ENCODE measurements at places on chromosomes 5 and 9.

DNA sequence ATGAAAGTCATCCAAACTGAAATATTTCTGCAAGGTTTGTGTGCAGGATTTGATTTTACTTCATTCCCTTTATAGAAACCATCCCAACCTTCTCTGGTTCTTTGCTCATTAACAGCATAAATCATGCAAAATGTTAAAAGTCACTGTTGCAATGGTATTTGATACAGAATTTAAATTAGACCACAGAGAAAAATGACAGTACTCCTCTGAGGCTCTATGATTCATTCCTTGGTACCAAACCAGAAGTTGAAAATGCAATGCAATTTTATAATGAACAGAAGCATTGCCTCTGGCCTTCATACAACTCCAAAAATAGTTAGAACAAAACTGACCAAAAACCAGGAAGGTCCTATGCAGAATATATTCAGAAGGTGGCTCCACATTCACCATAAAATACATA, 607.1 kb downstream of the TLE1 start:
- no peak for DNase-seq

GRCh38 chr9:29637471-29638237, 2064.4 kb upstream of the C9orf72 start:
- DNase-seq: no peak

- DNase-seq: no peak
These were observed 1220.0 kb downstream of the PTPRD start for GRCh38 chr9:9392755-9393154.

DNA sequence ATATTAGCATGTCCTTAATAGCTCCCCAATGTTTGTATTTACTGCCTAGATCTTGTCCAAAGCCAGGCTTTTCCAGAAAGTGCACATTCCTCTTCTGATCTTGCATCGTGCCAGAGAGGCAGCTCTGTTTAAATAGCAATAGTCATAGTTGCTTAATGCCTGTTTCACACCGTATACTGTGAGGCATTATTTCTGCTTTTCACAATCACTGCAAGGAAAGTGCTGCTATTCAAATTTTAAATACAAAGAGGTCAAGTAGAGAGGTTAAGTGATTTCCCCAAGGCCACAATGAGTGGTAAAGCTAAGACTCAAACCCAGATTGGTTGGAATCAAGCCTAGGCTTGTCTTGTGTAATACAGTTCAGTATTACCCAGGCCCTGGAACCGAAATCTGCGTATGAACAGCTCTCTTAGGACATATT, 153.6 kb downstream of the SNX18 start:
- no peak for DNase-seq

GRCh38 chr5:90307782-90308181, 101.8 kb downstream of the CETN3 start:
- no peak for DNase-seq

DNA sequence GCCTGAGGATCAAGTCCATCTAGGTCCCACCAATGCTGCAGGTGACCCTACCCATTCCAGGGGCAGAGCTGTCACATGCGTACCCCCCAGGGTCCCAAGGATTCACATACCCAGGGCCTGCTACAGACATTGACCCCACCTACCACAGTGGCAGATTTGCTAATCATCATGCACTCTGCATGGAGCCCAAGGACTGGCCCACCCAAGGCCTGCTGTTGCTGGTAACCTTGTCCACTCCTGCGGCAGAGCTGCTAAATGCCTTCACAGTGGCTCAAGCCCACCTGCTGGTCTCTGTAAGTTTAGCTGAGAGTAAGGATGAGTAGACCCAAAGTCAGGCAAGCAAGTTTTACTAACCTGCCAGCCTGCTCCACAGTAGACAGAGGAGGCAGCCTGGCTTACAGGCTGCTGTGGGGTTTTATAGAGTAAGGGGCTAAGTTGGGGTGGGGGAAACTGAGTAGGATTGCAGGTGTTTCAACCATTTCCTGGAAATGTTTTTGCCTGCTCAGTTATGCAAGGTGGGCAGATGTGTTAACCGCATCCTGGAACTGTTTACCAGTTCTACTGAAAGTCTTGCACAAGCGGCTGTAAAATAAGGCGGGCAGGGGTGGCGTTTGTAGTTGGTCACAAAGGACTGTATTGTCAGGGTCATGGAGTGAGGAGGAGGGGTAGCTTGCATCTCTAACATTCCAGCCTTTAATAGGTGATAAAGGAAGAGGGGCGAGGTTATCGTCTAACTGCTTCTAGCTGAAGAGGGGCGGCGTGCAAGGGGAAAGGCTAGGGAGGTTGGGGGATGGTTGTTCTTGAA, 2163.5 kb upstream of the WWC1 start:
- DNase-seq: no peak

GRCh38 chr5:14054965-14055963, 87.9 kb upstream of the TRIO start:
- DNase-seq: no peak

DNA sequence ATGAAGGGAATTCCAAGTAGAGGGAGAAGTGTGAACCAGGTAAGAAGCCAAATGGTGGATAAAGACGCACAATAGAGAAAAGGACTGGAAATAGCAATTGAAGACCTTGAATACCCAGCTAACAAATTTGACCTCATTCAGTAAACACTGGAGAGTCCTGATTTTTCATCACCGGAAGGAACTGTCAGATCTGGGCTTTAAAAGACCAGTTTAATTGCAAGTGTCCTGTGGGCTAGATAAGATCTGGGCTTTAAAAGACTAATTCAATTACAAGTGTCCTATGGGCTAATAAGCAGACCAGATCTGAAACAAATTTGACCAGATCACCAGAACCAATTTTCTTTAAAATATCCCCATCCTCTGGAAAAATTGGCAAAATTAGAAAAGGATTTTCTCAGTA, 380.0 kb downstream of the ACTL7B start:
- DNase-seq: no peak

- no peak for DNase-seq
These were observed 28.6 kb upstream of the CDKN2AIPNL start for GRCh38 chr5:134440201-134440755.

DNA sequence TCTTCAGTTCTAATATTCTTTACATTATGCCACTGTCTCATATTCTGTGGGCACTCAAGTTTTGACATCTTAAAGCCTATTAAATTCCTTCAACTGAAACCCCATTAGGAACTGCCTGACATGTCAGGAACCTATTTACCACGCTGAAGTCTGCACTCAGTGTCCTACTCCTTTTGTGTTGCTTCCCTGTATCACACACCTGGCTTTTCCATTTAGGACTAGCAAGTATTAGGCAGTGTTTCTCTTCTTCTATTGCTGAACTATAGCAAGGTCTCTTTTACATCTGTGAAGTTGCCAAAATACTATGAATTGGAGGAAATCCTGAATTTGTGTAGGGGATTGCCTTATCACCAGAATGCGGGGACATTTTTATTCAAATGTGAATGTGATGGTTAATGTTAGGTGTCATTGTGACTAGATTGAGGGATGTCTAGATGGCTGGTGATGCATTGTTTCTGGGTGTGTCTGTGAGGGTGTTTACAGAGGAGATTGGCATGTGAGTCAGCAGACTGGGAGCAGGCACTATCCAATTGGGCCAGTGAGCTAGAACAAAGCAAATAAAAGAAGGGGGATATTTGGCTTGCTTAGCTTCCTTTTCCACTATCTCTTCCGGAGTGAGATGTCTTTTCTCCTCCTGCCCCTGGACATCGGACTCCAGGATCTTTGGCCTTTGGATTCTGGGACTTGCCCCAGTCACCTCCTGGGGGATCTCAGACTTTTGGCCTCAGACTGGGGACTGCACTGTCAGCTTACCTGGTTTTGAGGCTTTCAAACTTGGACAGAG, 21.2 kb upstream of the VCAN start:
- no peak for DNase-seq

GRCh38 chr5:138370537-138370936, 18.1 kb downstream of the KDM3B start:
- DNase-seq: no peak

GRCh38 chr9:4709380-4709779, 30.0 kb downstream of the CDC37L1 start:
- DNase-seq: no peak

GRCh38 chr5:33330426-33330825, 110.3 kb upstream of the TARS1 start:
- no peak for DNase-seq

- no peak for DNase-seq
These were observed 211.6 kb downstream of the DTWD2 start for GRCh38 chr5:118776755-118777154.

- no peak for DNase-seq
These were observed 1241.3 kb downstream of the MAT2B start for GRCh38 chr5:164746723-164747122.

GRCh38 chr9:82404196-82404870, 415.8 kb downstream of the SPATA31D1 start:
- DNase-seq: no peak

DNA sequence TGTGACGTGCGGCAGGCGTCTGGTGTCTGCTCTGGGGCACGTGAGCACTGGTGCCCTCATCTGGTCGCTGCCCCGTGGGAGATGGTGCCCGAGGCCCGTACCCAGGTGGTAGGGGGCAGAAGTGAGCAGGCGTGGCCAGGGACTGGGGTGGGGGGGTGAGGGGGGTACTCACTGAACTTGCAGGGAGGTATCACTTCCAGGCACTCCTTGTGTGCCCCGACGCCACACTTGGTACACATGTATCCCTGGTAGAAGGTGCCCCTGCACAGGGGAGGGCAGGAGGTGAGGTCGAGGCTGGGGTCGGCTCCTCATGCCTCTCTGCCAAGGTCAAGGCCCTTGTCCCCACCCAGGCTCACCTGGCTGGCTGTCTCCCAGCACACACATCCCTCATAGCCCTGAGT, 45.2 kb upstream of the SARDH start:
- DNase-seq: no peak

DNA sequence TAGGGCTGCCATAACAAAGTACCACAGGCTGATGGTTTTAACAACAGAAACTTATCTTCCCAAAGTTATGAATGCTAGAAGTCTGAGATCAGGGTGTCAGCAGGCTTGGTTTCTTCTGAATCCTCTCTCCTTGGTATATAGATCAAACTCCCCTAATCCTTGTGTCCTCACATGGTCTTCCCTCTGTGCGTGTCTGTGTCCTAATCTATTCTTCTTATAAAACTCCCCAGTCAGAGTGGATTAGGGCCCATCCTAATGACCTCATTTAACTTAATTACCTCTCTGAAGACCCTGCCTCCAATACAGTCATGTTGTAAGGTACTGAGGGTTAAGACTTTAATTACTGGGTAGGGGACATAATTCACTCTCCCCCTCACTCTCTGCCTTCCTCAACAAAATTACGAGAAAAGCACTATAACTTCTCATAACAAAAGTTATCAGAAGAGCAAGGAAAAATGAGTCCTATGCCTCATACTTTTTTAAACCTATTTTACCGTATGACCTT, 68.6 kb downstream of the DPYSL3 start:
- DNase-seq: no peak

DNA sequence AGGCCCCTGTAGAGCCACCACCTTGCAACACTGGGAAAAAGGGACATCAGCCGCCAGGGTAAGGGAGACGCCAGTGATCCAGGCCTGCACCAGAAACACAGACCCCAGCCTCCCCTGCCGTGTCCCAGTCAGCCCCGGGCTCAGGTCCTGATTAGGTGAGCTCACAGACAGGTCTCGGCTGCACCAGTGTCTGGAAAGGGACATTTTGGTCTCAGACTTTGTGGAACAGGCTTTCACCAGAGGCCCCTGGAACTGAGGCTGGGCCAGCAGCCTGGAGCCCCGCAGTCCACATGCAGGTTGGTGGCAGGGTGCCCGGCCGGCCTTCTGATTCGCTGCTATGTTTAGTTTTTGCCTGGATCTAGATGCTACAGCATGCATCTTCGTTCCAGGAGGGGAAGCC, 369.0 kb upstream of the IRX4 start:
- no peak for DNase-seq

DNA sequence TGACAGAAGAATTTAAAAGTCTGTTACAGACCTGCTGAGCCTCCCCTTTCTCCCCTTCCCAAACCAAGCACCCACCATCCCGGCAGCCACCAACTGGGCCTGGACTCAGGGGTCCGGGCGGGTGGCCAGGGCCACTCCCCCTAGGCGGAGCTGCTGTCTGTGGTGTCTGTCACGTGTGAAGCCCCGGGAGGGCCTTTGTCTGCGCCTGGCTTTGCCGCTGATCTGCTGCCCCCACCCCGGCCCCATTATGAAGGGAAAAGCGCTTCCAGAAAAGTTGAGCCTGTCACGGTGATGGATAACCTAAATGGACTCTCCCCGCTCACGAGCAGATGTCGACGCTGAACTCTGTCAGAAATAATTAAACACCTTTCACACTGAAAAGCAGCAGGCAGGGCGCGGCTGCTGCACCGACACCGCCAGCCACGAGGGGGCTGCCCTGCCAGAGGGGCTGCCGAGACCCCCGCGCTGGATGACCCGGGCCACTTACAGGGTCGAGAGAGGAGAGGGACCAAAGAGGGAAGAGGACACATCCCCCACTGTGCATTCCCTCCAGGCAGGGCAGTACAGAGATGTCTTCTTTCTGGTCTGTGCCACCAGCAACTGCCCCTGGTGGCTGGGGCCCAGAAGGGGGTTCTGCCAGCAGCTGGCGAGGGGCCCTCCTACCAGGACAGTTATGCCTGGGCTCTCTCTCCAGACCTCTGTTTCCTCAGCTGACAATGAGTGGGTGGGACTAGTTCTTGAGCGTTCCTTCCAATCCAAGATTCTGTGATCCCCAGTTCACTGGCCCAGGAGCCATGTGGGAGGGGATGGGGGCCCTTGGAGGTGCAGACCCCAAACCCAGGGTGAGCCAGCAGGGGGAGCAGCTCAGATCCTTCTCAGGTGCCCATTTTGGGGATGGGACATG, 36.0 kb upstream of the BARHL1 start:
- no peak for DNase-seq

GRCh38 chr5:42514754-42515153, 91.5 kb downstream of the GHR start:
- DNase-seq: no peak

DNA sequence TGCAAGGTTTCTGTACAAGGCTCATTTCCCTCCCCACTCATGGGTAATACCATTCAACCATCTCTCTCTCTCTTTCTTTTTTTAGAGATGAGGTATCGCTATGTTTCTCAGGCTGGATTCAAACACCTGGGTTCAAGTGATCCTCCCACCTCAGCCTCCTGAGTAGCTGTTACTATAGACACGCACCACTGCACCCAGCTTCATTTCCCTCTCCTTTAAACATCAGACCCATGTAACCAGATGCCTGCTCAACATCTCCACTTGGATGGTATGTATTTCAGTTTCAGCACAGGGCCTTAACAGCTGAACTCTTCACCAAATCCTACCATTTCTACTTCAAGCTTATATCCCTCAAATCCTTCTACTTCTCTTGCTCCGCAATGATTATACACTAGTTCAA, 117.4 kb downstream of the SSBP2 start:
- no peak for DNase-seq

- DNase-seq: no peak
These were observed 33.2 kb upstream of the C5orf46 start for GRCh38 chr5:147939431-147940114.

GRCh38 chr5:179612577-179613459, 10.7 kb downstream of the HNRNPH1 start:
- no peak for DNase-seq

GRCh38 chr9:70609542-70610286, 195.3 kb upstream of the KLF9 start:
- no peak for DNase-seq
